ENCODE measurements at places on chromosomes 12 and 14. TPM values are rescaled to one million over a fixed set of nuclear protein-coding genes. Genes with fewer than 3 reads are reported as not detected.

TAS2R31 gene
- not detected for polyA plus RNA-seq

LGR5 gene
- 0.09 TPM for polyA plus RNA-seq

CIDEB gene
- 5.0 TPM for polyA plus RNA-seq

SLCO1B1 gene
- 0.50 TPM for polyA plus RNA-seq

RBP5 gene
- 1.2 TPM for polyA plus RNA-seq

FAM181A gene
- polyA plus RNA-seq = not detected

FOXM1 gene
- 31.0 TPM for polyA plus RNA-seq

RERGL gene
- polyA plus RNA-seq = not detected

IL26 gene
- not detected for polyA plus RNA-seq

RALGAPA1 gene
- 21.9 TPM for polyA plus RNA-seq

FSCB gene
- polyA plus RNA-seq = not detected

ARID4A gene
- polyA plus RNA-seq = 25.4 TPM

P2RX7 gene
- 0.48 TPM for polyA plus RNA-seq

MSI1 gene
- polyA plus RNA-seq = 19.2 TPM

NEUROD4 gene
- 0.05 TPM for polyA plus RNA-seq

SSPN gene
- polyA plus RNA-seq = 2.3 TPM

RIPK3 gene
- polyA plus RNA-seq = 0.32 TPM

DIO3 gene
- polyA plus RNA-seq = 0.10 TPM

SLC35E3 gene
- polyA plus RNA-seq = 13.8 TPM

TEX52 gene
- not detected for polyA plus RNA-seq

HVCN1 gene
- 10.1 TPM for polyA plus RNA-seq

SIX6 gene
- polyA plus RNA-seq = 0.11 TPM

HNF1A gene
- polyA plus RNA-seq = 0.10 TPM

TMEM119 gene
- polyA plus RNA-seq = 0.06 TPM

TAS2R9 gene
- not detected for polyA plus RNA-seq

CLECL1 gene
- polyA plus RNA-seq = not detected

GNB3 gene
- 3.6 TPM for polyA plus RNA-seq

PLCZ1 gene
- not detected for polyA plus RNA-seq

OR4K1 gene
- not detected for polyA plus RNA-seq

LRIG3 gene
- polyA plus RNA-seq = 1.9 TPM

GARIN6 gene
- polyA plus RNA-seq = not detected

SRSF5 gene
- 389 TPM for polyA plus RNA-seq

MAP1LC3B2 gene
- 9.4 TPM for polyA plus RNA-seq

RNASE2 gene
- not detected for polyA plus RNA-seq

FOXA1 gene
- not detected for polyA plus RNA-seq

NTN4 gene
- 0.89 TPM for polyA plus RNA-seq

TMEM117 gene
- 0.94 TPM for polyA plus RNA-seq

MTHFD1 gene
- 237 TPM for polyA plus RNA-seq

COCH gene
- 12.9 TPM for polyA plus RNA-seq

CMA1 gene
- polyA plus RNA-seq = not detected

KRT6C gene
- polyA plus RNA-seq = not detected

OR11H12 gene
- not detected for polyA plus RNA-seq

ACSM4 gene
- polyA plus RNA-seq = not detected

DBX2 gene
- 0.19 TPM for polyA plus RNA-seq

EPS8 gene
- 5.4 TPM for polyA plus RNA-seq

Measured in GM23338 (cell line).